ENCODE measurements at places on chromosomes 12 and 14.
A peak's percentile ranks its signal among the peaks of the same experiment; 100 is the strongest.

DNA sequence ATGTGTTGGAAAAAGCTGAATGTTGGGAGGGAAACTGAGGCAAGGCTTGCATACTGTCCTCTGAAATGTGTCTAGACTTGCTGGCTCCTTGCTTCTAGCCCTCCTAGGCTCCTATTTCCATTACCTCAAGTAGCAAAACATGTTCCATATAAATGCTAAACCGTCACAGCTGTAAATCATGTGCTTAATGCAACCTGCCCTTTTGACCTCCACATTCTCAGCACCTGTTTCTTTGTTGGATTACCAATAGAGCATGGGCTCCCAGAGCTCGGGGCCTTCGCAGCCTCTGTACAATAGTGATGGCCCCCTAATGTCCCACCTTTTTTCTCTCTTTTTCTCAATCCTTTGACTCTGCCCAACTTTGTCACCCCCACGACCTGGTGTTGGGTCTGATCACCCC is 23.3 kb downstream of the RERGL start:
- no peak for DNase-seq

GRCh38 chr12:48512855-48513254 is 12.6 kb upstream of the OR8S1 start:
- DNase-seq: no peak

DNA sequence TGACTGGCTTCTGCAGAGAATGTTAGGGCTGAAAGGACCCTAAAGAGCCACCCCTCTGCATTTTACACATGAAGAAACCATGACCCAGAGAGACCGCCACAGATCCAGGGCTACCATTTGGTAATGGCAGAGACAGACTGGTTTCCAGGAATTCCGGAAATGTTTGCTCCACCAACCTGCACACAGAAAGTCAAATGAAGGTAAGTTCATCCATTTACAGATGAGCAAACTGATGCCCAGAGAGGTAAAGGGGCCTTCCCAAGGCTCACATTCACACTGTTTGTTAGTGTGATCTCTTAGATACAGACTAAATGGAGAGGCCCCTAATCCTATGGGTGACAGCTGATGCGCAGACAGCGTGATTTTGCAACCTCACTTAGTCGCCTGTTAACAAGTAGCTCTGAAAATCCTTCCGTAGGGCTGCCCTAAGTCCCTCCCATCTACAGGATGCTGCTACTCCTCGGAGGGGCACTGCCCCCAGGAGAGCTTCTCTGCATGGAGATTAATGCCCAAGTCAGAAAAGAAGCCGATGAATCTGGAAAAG is 33.8 kb downstream of the ZFP36L1 start:
- no peak for DNase-seq

DNA sequence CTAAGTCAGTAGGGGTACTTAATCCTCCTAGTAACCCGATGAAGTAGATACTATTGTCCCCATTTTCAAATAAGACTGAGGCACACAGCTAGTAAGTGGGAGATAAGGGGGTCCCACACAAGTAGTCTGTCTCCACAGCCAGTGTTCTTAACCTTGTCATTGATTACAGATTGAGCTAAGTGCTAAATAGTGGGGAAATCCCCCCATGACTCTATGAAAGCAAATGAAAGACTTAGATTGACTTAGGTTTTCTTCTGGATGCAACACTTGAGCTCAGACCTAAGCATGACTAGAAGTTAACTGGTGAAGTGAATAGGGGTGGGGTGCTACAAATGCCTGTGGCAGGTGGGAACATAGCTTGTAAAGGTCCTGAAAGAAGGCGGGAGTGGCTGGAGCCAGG is 73.8 kb downstream of the SYNE2 start:
- no peak for DNase-seq

- no peak for DNase-seq
Observed at GRCh38 chr12:42916143-42916542, 326.6 kb upstream of the PRICKLE1 start.

GRCh38 chr12:132516095-132517012 is 26.4 kb downstream of the FBRSL1 start:
- DNase-seq: no peak

DNA sequence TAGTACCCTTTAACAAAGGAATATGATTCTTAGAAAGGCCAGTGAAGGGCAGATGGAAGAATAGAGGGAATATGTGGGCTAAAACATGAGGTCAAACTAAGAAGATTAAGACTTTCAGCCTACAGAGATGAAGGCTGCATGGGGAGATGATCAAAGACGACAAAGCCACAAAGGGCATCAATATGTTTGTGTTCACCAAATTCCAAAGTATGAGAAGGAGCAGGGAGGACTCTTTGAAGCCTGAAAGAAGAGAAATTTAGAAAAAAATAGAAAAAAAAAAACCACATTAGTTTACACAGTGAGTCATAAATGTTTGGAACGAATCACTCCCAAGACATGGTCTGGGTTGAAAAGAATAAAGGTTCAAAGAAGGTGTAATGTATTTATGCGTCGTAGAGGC is 131.8 kb downstream of the NEDD1 start:
- DNase-seq: no peak

DNA sequence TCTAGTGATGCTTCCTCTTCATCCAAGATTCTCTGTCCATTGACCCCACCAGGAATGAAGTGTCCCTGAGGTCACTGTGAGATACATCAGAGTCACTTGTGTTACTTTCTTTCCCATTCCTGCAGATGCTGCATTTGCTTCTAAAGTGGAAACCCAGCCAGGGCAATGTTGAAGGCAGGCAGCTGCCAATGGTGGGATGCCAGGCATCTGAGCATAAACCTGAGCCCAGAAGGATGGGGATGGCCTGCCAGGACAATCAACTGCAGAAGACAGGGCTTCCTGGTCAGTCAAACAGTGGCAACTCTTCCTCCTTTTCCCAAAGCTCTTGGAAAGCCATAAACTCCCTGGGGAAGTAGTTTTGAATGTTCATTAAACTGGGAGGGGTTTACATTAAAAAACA is 178.0 kb upstream of the TMEM132C start:
- DNase-seq: no peak

- peak; percentile 64 for DNase-seq
Observed at GRCh38 chr12:1592444-1593173, 1.8 kb downstream of the FBXL14 start.

- no peak for DNase-seq
Observed at GRCh38 chr12:44863867-44864266, 12.2 kb downstream of the NELL2 start.

GRCh38 chr14:104973135-104973384 is 5.1 kb downstream of the AHNAK2 start:
- DNase-seq: no peak

DNA sequence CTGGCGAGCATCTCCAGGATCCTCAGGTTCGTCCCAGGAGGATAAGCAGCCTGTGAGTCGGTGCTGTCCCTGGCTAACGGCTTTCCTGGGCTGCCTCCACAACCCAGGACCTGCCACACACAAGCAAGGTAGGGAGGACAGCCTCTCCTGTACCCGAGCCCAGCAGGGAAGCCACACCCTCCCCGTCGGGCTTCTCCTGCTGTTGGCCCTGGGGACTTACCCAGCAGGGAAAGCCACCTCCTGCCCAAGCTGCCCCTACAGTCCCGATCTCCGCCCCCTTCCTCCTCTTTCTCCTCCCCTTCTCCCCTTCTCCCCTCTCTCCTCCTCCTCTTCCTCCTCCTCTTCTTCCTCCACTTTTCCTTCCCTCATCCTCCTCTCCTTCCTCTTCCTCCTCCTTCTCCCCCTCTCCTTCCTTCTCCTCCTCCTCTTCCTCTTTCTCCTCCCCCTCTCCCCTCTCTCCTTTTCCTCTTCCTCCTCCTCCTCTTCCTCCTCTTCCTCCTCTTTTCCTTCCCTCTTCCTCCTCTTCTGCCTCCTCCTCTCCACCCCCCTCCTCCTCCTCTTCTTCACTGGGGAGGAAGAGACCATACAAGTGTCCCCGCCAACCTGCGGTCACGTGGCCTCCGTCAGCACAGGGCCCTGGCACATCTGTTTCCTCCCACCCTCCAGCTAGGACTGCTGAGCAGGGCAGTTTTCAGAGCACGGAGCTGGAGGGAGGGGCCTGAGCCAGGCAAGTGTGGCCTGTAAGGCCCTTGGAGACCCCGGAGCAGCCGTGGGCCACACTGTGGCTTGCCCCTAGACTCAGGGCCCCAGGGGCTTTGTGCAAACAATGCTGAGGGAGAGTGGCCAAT is 17.3 kb upstream of the RFLNA start:
- no peak for DNase-seq

DNA sequence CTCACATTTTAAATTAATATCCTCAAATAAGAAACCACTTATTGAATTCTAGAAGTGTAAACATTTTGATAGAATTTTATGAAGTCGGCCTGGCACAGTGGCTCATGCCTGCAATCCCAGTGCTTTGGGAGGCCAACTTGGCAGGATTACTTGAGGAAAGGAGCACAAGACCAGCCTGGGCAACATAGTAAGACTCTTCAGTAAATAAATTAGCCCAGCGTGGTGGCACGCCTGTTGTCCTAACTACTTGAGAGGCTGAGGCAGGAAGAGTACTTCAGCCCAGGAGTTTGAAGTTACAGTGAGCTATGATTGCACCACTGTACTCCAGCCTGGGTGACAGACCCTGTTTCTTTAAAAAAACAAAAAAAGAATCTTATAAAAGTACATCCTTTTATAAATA is 8.9 kb upstream of the ZNF410 start:
- no peak for DNase-seq

GRCh38 chr12:132190012-132190755 is 45.9 kb downstream of the NOC4L start:
- DNase-seq: no peak

DNA sequence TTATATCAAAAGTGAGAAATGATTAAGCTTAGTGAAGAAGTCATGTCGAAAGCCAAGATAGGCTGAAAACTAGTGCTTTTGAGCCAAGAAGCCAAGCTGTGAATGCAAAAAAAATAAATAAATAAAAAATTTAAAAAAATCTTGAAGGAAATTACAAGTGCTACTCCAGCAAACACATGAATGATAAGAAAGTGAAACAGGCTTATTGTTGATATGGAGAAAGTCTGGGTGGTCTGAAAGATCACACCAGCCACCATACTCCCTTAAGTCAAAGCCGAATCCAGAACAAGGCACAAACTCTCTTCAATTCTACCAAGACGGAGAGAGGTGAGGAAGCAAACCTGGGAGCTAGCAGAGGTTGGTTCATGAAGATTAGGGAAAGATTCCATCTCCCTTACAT is 49.7 kb downstream of the MED13L start:
- DNase-seq: no peak

- DNase-seq: no peak
Observed at GRCh38 chr14:72615451-72616121, 278.3 kb downstream of the DPF3 start.

DNA sequence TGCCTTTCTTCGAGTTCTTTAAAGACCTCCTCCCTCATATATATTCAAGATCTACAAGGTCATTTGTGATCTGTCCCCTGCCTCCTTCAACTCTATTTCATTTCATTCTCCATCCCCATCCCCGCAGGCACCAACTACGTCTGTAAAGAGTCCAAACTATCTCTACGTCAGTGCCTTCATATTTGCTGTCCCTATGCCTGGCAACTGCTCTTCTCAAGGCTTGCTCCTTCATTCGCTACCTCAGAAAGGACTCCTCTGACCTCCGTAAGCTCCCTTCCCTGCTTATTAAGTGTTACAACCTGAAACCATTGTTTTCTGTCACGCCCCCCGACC is 650 bp downstream of the LLPH start:
- no peak for DNase-seq

DNA sequence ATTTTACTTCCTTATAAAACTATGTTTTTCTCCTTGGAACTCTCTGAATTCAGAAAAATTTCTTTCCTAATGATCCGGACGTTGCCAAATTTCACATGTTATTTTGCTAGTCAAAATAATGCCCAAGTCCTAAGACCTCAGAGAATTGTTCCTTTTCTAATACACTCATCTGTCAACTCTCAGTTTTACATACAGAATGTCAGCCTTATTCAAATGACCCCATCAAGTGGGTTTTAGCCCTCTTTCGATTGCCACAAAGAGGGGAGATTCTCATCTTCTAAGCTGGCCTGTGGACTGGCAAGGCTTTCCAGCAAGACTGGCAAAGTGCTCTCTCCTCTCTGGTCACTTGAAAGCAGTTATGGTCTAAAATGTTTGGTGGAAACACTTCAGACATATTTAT is 99.3 kb upstream of the GPHB5 start:
- no peak for DNase-seq

- DNase-seq: no peak
Observed at GRCh38 chr12:19382563-19382962, 56.7 kb upstream of the AEBP2 start.

DNA sequence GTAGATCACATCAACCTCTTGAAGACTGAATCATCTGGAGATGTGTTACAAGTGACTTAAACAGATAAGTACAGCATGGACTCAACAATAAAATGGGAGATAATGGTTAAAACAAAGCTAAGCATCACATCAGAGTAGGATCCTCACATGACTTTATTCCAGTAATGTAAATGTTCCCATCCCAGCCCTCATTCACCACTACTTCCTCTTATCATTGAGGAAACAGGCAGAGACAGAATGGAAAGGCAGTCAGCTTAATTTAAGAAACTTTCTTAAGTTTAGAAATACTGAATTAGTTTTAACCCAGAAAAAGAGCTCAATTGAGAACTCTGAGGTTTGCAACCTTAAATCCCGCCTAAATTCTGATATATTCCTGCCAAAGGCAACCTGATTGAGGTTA is 1.2 kb upstream of the ALG10 start:
- no peak for DNase-seq

DNA sequence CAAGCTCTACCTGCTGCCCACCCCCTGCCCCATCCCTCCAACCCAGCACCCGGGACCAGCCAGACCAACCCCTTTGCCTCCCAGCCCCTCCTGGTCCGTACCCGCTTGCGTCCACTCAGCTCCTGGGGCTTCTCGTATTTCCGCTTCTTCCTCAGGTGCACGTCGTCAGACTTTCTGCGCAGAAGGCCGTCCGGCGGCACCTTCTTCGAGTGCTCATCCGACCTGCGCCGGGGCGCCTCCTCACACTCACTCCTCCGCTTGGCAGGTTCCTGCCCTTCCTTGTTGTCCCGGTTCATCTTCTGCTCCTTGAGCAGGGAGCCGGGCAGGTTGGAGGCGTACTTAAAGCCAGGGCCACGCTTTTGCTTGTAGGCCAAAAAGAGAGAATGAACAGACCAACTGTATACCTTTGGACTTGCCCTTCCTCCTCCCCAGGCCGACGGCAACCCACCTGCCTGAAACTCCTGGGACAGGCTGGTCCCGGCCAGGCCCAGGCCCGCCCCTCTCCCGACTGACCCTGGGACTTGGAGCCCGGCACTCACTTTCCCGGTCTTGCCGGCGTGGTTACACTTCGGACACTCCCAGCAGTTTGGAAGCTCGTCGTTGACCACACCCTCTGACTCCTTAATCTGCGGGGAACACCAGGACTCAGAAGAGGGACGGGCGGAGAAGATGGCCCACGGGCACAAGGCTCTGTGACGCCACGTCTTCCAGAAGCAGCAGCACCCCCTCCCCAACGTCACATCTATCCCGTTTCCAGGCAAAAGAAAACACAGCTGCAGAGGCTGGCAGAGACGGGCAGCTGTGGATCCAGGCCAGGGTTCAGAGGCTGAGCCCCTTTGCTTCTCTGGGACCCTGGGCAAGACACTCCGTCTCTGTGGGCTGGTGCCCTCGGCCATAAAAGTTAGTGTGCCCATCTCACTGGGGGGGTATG is 44.3 kb downstream of the RNF34 start:
- DNase-seq: no peak

- no peak for DNase-seq
Observed at GRCh38 chr14:64767215-64767964, 63.2 kb downstream of the PLEKHG3 start.
